ENCODE measurements at places on chromosomes 4 and X. TPM values are rescaled to one million over a fixed set of nuclear protein-coding genes. Genes with fewer than 3 reads are reported as not detected.

DHRSX gene
- 29.0 TPM for total RNA-seq

MAGEE1 gene
- 0.17 TPM for total RNA-seq

GDPD2 gene
- total RNA-seq: not detected

GLRA3 gene
- 1.1 TPM for total RNA-seq

PPP4R3C gene
- total RNA-seq: not detected

SPIN2A gene
- total RNA-seq: 1.3 TPM

XPNPEP2 gene
- total RNA-seq: not detected

IL1RAPL2 gene
- total RNA-seq: not detected

F8A3 gene
- 5.8 TPM for total RNA-seq

EXOC1L gene
- not detected for total RNA-seq

NSUN7 gene
- total RNA-seq: 0.31 TPM

KIF4A gene
- total RNA-seq: 43.4 TPM

GBA3 gene
- total RNA-seq: not detected

SLC2A9 gene
- total RNA-seq: not detected

MCF2 gene
- not detected for total RNA-seq

REELD1 gene
- total RNA-seq: not detected

AKAP14 gene
- not detected for total RNA-seq

TMEM271 gene
- not detected for total RNA-seq

LNX1 gene
- not detected for total RNA-seq

ADRA2C gene
- total RNA-seq: 0.21 TPM
